NCI-H1105 treated with DMSO at 0.1 percent for 48 hours (cell line): ENCODE measurements at places on chromosomes 1 and 21.
A peak's percentile ranks its signal among the peaks of the same experiment; 100 is the strongest.

DNA sequence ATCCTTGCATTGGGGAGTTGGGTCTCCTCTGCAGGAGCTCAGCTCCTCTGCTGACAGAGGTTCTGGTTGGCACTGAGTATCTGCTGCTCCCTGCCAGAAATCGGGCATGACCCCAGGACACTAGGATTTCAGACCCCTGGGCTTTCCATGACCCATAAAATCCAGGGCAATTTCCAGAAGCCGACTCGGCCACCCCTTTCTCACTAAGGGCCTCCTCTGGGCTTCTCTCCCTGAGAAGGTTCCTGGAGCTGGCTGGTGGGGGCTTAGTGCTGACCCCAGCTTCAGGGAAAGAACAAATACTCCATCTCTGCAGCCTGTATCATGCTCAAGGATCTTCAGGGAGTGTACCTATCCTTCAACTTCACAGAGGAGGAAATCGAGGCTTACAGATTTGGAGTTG, 603.4 kb downstream of the PTPRU start:
- DNase-seq = no peak

DNA sequence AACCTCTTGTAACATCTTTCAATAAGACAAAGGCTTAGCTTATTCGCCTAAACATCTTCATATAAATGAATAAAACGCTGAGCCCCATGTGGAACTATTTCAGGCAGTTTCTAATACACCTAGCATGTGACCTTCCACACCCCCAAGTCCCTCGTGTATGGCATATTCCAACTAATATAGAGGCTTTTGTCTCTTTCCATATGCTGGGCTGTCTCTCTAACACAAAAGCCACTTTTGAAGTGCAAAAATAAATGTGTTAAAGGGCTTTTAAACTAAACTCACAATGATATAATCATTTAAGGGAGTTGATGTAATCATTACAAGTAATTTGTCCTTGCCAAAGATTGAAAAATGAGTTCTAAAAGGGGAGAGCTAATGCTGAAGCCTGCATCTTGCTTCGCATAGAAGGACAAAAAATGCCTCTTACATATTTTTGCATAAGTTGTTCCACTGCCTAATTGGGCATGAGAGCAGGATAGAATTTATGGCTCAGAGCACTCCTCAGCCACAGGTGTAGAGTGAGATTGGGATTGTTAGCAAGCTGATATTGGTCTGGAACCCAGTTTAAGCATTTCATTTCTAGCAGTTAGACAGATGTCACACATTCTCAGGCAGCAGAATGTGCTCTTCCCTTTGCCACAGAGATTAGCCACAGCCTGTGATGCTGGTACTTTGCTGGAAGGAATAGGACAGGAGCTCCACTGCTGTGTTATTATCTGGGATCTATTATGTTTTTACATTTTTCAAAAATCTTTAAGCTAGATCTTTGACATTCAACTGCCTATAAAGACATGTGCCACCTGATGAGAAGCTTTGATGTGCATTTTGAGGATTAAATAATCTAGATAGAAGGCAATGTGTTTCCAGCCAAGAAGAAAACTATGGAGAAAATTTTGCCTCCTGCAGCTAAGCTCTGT, 1044.4 kb downstream of the ADGRL2 start:
- no peak for DNase-seq

DNA sequence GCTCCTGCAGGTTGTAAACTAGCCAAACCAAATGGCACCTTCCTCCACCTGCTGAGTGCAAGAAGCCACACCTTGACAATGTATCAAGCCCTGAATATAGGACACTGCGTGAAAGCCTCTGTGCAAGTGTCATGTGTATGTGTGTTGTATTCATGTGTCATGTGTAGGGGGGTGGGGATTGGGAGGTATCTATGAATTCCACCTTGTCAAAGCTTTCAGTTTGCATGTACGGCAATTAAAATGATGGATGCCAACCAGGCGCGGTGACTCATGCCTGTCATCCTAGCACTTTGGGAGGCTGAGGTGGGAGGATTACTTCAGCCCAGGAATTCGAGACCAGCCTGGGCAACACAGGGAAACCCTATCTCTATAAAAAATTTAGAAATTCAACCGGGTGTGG, 19.8 kb downstream of the CD34 start:
- DNase-seq = no peak

GRCh38 chr1:22903113-22903512, 69.6 kb downstream of the LACTBL1 start:
- DNase-seq = no peak

GRCh38 chr1:115717541-115717940, 51.0 kb downstream of the CASQ2 start:
- peak; percentile 46 for DNase-seq

- no peak for DNase-seq
These were observed 21.3 kb upstream of the DHX9 start for GRCh38 chr1:182817802-182818201.

DNA sequence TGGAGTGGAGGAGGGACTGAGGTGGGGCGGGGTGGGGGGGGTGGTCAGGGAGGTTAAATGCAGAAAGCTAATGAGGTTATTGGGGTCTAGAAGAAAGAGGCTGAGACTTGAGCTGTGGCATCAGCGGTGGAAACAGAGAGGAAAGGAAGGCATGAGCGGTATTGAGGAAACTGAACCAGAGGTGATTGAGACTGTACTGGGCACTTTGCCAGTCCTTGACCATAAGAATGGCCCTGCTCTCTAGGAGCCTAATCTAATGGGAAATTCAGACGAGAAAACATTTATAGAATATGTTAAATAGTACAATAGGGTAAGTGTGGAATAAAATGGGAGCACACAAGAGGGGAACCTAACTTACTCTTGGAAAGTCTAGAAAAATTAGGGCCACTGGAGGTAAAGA, 23.7 kb downstream of the SLC44A3 start:
- DNase-seq = no peak

- no peak for DNase-seq
These were observed 34.7 kb upstream of the COL6A2 start for GRCh38 chr21:46063227-46063626.

- DNase-seq = no peak
These were observed 25.1 kb upstream of the ZFP69B start for GRCh38 chr1:40425198-40425597.

DNA sequence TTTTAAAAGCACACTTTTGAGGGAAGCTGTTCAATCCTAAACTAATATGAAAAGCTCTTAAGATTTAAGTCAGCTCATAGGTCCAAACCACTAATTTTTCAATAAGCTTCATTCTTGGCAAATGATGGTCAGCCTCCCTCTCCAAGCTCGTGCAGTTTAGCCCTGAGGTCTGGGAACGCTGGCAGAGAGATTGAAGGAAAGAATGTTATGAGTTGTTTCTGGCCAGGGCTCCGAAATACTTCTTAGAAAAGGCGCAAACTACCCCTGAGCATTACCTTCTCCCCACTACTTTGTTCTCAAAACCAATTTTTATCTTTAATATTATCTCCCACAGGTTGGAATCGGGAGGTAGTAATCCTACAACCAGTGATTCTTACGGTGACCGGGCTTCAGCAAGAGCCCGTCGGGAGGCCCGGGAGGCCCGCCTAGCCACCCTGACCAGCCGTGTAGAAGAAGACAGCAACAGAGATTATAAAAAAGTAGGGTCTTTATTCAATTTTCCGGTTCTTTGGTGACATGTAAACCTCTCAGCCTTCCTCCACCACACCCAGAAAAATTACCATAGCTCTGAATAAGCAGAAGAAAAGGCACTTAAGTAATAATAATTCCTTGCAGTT, 147.7 kb downstream of the SYT2 start:
- DNase-seq = no peak

DNA sequence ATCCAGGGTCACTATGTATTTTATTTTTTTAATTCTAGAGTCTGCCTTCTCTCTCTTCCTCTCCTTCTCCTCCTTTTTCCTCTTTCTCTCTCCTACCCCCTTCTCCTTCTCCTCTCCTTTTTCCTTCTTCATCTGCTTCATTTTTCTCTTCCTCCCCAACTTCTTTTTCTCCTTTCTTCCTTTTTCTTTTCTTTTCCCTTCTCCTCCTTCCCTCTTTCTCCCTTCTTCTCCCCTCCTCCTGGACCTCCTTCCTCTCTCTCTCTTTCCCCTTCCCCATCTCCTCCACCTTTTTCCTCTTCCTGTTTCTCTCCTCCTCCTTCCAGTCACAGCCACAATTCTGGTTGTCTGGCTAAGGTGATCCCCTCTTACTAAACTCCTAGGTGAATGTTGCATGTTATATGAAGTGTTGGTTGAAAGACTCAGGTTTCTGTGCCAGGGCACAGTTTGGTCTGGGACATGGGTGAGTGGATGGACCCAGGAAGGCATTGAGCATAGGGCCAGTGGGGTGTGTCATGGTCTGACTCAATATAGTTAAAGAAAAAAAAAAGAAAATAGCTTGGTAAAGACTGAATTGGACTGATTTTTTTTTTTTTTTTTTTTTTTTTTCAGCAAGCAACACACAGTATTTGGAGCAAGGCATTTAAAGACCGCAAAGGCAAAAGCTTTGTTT, 266.9 kb downstream of the TGFB2 start:
- DNase-seq = no peak

GRCh38 chr1:23222331-23222730, 5.0 kb upstream of the HTR1D start:
- DNase-seq = no peak

- no peak for DNase-seq
These were observed 90.7 kb downstream of the MRPL37 start for GRCh38 chr1:54290506-54291184.

GRCh38 chr1:21704145-21704544, 35.0 kb upstream of the RAP1GAP start:
- DNase-seq = no peak

- no peak for DNase-seq
These were observed 1.2 kb downstream of the FCAMR start for GRCh38 chr1:206969090-206969489.

DNA sequence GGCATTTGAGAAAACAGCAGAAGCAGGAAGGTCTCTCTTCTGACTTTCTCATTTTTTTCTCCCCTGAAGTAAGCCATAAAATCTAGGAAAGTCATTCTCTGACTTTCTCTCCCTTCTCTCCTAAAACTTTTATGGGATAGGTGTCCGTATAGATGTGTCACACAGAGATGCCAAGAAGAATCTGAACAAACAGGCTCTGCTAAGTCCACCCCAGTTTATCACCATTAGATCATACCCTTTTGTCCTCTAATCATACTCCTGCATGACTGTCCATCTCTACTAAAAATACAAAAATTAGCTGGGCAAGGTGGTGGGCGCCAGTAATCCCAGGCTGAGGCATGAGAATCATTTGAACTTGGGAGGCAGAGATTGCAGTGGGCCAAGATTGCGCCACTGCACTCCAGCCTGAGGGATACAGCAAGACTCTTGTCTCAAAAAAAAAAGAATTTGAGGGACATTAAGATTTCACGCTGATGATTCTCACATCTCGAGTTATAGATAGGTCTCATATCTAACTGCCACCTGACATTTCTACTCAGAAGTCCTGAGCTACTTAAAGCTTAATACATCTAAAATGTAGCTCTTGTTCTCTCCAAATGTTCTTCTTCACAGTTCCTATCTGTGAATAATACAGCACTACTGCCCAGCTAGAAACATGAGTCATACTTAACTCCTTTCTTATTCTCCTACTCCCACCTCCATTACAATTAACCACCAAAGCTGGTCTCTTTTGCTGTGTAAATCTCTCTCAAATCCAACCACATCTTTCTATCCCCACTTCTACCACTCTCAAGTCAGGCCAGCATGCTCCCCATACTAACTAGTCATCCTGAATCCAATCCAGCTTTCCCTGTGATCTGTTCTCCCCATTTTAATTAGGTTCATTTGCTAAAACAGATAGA, 47.7 kb downstream of the ZNF644 start:
- no peak for DNase-seq

GRCh38 chr1:205298191-205298994, 23.2 kb downstream of the NUAK2 start:
- no peak for DNase-seq

- DNase-seq = no peak
These were observed 253.2 kb downstream of the NPHP4 start for GRCh38 chr1:5738911-5739462.

DNA sequence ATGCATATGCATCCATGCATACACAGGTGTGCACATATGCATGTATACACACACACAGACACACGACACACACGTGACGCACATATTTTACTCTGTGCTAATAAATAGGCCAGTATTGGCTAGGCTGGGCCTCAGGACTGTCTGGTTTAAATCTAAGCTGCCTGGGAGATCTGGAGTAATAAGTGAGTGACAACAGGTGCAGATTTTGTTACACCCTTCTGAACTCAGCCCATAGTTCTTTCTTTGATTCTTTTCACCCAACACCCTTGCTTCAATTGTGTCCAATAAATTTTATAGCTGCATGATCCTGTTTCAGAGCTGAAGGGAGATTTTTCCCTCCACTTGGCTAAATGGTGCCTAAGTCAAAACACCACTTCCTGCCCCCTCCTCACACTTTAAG, 132.8 kb downstream of the FGGY start:
- DNase-seq = no peak

DNA sequence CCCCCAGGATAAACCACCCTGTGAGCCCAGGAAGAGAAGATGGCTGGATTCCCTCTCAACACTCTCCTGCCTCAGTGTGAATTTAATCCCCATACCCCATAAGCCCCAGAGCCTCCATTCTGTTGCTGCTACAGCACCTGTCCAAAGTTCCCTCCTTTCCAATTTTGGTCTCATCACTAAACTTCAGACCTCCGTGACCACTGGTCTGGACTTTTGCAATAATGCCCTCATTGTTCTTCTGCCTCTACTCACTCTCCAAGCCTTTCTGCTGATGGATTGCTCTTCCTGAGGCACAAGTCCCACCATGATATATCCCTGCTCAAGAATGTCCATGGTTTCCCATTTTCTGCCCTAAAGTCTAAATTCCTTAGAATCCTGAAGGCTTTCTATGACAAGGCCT, 83.2 kb downstream of the CD58 start:
- DNase-seq = no peak

DNA sequence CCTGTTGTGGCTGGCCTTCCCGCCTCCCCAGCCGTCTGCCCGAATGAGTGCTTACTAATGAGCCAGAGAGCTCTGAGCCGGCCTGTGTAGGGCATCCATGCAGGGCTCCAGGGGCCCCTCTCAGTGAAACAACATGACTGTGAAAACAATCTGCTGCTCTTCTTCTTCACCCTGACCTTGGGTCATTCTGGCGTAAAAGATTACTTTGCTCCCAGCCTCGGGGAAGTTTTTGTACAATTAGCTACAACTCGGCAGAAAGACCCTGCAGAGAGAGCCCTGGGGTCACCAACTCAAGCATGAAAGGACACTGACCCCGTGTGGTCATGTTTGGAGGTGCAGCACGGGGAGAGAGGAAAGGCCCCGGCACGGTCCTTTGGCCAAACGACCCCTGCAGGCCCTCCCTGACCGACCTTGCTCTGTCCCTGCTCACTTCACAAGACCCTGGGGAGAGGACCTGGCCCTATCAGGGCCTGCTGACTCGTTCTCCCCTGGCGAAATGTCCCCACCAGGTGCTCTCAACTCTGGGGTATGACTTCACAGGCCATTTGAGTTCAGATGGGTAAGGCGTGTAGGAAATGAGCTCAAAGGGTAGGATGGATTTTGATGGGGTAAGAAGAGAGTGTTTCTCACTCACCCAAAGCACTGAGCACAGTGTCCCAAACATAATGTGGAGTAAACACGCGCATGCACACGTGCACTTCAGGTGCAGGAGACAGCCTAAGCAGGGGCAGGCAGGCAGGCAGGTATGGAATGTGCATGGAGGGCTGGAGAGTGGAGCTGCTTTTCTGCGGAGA, 22.9 kb upstream of the FAM20B start:
- DNase-seq = peak; percentile 54

- DNase-seq = no peak
These were observed 16.0 kb downstream of the IRF2BP2 start for GRCh38 chr1:234593771-234594504.
